ENCODE measurements at places on chromosomes 7 and 10.

GRCh38 chr10:79179957-79180309 is 111.2 kb downstream of the ZMIZ1 start:
- DNase-seq = no peak

DNA sequence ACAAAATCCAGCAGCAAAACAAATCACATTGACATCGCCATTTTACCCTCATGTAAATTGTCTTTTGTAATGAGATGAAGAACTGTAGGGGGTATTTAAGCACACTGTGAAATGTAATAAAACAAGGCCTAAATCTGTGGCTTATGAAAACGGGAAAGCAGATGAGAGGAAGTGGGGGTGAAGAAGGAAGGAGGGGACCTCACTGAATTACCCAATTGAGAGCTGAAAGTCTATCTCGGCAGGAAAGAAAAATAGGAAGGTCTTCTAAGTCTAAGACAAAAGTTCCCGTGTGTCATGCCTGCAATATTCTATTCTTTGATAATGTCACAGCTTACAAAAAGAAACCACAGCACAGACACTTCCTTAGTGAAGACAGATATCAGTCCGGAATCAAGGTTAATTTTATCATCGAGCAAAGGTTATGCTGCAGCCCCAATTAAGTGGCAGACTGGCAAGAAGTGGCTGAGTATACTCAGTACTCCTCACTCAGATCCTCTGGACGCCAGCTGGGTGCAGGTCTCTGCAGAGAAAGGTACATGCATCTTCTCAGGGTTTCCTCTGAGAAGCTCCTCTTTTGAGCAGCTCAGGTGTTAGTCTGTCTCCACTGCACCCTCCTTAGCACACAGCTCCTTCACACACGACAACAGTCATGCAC is 239.7 kb downstream of the FANK1 start:
- DNase-seq = no peak

DNA sequence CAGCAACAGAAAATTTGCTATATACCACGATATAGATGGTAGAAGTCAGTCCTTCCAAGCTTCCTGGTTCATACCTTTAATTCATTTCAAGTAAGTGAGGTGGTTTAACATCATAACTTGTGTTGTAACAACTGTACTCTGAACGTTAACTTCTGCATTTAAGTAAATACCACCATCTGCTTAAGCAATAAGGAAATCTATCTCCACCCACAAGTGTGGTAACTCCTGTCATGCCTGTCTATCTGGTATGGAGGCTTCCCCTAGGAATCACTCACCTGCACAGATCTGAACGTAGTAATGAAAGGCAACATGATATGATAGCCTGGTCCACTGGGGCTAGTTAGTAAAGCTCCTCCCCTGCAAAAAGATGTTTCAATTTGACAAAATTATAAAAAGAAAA is 2.3 kb downstream of the ERLIN1 start:
- no peak for DNase-seq

DNA sequence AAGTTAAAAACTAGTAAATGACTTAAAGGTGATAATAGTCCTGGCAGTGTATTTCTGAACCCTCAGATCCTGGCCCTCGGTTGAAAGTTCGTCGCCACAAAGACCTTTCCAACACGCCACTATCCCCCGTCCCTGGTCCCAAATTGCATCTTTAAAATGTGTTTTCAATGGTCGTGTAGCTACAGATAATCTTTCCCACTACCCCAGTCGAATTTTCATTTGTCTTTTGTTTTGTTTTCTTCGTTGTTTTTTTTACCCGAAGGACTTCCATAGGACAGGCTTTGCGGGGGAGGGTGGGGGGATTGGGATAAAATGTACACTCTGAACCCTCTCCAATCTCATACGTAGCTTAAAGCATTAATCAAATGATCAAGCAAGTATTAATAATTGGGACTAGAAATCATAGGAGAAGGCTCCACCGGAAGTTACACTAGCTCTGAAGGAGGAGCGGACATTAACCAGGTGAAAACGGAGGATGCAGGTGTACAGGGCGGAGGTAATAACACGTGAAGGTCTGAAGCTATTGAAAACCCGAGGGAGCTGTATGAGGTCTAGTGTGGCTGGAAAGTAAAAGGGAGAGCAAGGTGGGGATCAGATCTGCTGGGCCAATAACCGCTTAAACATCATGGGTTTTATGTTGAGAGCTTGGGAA is 32.8 kb upstream of the PHF14 start:
- no peak for DNase-seq

- DNase-seq = no peak
Measured at GRCh38 chr10:98195120-98195519, 60.7 kb downstream of the R3HCC1L start.

- DNase-seq = no peak
Measured at GRCh38 chr7:8085420-8085819, 116.8 kb downstream of the GLCCI1 start.

DNA sequence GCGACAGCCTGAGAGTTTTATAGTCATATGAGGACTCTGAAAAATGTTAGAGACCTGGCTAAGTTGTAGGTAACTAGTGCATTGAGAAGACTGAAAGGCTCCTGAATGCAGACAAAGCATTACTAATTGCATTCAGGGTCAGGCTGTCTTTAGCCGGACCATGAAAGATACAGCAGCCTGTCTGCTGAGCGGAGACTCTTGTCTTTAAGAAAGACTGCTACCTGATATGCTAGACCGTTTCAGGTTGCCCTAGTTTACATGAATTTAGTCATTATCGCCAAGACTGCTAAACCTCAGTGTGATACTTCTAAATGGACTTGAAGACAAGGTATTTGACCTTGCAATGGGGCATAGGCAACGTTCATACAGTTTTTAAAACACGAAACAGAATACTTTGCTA is 81.2 kb downstream of the BMPR1A start:
- no peak for DNase-seq

DNA sequence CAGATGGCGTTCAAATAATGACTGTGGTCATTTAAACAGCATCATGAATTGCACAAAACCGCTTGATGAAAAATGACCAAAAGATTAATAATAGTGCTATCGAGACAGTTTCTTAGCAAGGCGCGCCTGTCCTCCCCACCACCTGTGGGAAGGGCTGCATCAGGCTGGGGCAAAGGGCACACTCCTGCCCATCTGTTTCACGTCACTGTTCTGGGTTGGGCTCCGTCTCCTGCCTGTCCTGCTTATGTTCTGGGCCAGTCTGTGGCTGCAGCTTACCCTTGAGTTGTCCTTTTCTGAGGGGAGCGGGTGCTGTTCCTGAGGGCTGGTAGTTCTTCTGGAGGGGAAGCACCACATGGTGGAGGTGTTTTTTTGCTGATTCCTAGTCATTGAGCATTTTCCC is 13.3 kb downstream of the RBM17 start:
- no peak for DNase-seq

DNA sequence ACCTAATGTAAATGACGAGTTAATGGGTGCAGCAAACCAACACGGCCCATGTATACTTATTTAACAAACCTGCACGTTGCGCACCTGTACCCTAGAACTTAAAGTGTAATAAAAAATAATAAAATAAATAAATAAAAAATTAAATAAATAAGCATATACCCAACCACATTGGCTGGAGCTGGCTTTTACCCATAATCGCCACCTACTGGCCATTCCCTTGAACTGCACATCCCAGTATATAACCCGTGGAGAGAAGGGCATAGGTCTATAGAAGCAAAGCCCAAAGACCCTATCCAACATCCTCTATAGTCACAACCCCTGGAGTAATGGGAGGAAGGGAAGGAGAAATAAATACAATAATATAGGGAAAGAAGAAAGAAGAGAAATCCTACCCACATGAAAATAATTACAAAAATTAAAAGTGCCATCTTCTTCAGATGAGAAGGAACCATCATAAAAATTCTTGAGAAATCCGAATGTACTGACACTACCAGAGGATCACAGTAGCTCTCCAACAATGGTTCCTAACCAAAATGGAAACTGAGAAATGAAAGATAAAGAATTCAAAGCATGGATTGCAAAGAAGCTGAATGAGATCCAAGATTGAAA is 65.6 kb downstream of the TWIST1 start:
- peak; percentile 7 for DNase-seq

DNA sequence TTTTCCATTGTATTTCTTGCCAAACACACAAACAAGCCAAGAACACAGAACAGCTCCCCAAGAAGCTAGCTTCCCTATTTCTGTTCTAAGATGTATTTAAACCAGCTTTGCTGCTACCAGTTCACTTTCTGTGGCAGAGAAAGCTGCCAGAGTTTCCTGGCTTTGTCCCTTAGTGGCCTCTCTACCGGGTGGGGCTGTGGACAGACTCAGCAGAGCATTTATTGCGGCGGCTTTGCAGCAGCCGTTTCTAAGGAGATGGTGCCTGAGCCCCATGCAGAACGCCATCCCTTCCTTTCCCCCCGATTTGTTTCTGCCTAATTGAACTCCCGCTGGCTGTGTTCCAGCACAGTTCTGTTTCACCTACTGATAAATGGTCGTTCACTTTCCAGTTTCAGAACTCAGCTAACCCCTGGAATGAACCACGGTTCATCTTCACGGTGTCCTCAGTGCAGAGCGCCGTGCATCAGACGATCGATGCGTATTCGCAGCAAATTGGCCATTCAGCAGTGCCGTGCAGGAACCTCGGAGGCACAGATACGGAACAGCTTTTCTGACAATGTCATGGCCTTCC is 33.8 kb upstream of the SFMBT2 start:
- DNase-seq = no peak

GRCh38 chr7:43164757-43165156 is 52.3 kb downstream of the HECW1 start:
- no peak for DNase-seq

DNA sequence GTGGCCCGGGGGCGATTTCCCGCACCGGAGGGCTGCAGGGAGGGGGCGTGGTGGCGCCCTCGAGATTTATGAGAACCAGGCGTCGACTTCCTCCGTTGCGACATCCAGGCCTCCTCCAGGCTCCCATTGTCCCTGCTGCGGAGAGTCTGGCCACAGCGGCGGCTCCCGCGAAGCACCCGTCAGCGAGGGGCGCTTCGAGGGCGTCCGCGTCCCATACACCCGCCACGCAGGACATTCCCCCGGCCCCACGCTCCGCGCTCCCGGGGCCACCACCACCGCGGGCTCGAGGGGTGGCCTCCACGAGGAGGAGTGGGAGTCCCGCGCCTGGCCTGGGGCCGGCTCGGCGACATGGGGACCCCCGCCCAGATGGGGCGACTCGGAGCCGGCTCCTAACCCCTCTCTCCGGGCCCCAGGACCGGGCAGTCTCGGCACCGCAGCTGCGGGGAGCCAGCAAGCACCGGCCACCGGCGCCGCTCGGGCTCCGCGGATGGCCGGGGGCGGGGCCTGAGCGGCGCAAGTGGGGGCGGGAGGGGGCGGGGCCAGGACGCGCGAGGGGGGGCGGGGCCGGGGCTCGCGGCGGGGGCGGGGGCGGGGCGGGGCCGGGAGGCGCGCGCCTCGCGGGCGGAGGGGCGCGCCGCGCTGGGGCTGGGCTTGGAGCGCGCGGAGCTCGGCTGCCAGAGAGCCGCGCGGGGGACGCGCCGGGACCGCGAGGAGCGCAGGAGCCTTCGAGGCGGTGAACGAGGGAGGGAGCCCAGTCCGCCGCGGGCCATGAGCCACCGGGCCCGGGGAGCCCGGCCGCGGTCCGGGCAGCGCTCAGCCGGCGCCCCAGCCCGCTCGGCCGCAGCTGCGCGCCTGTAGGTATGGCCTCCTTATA is at the start of gene SH2B2:
SH2B2 (plus strand) TSS at position 632 of the 874 bp plus-strand sequence. CDS start 13,683 bp downstream, outside the sequence.
- DNase-seq = peak; percentile 25

DNA sequence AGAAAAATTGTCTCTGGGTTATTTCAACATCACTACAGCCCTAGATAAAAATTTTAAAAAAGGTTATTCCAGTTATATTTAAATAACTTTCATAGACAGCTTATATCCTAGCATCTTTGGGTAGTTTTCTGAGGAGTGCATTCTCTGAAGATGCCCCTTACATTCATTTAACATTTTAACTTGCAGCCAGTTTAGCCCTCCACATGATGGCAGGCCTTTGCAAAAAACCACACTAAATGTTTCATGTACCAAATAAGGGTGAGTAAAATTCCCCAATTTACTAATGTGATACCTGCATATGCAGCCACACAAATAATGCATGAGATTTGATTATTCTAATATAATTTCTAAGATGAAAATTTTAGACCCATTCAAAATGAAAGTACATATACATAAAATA is 108.4 kb upstream of the ZWINT start:
- DNase-seq = no peak

GRCh38 chr10:124053971-124054370 is 39.4 kb downstream of the CHST15 start:
- DNase-seq = no peak

GRCh38 chr10:131786756-131787605 is 113.8 kb upstream of the PPP2R2D start:
- DNase-seq = peak; percentile 14

DNA sequence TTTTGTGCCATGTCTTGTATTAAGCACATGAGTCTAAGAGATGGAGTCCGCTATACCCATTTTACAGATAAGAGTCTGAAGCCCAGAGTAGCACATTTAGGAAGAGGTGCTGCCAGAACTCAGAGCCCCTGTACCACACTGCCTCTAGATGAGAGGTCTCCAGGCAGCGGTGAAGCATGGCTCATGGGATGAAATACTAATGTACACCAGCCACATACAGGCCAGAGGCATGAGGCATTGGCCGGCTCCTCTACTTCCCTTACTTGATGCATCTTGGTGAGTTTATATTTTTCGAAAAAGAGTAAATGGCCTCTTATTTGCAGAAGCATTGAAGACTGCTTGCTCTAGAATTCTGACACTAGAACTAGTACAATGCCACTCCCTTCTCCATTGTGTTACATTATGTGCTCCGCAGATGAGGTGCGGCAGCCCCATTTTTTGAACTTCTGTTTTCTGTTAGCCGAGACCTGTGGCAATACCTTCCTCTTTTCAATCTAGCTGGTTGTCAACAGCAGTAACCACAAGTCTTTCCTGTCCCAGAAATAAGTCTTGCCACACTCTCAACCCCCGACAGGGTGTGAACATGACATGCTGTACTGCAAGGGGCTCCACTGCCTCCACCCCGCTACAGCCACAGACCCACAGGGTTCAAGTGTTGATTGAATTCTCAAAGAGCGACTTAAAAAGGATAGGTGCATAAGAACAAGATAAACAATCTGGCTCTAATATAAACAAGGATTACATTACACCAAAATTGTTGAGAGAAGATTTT is 145.3 kb downstream of the CELF2 start:
- DNase-seq = peak; percentile 52

DNA sequence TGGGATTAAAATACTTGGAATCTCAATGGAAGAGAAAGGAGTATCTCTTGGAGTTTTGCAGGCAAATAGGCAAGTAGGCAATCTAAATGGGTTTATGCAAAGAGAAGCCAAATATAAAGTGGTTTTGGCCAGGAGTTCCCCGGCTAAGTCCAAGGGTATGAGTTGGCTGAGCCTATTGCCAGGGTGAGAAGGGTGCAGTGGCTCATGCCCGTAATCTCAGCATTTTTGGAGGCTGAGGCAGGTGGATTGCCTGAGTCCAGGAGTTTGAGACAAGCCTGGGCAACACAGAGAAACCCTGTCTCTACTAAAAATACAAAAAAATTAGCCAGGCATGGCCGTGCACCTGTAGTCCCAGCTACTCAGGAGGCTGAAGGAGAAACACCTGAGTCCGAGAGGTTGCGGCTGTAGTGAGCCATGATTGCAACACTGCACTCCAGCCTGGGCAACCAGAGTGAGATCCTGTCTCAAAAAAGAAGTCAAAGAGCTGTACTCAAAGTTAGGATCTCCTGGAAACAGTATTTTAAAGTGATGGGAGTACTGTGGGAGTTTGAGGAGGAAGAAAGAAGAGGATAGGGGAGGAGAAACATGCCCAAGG is 130.4 kb upstream of the RAB18 start:
- no peak for DNase-seq
